ENCODE measurements at places on chromosomes 7 and 10. TPM values are rescaled to one million over a fixed set of nuclear protein-coding genes. Genes with fewer than 3 reads are reported as not detected.

STAG3 gene
- 2.0 TPM for total RNA-seq

FOXP2 gene
- total RNA-seq, result 21.1 TPM

ZDHHC4 gene
- total RNA-seq, result 51.1 TPM

FEZF1 gene
- not detected for total RNA-seq

FGFBP3 gene
- total RNA-seq, result 1.5 TPM

BICC1 gene
- 2.5 TPM for total RNA-seq

SUN3 gene
- not detected for total RNA-seq

CCDC201 gene
- not detected for total RNA-seq

SSC4D gene
- 0.50 TPM for total RNA-seq

GJC3 gene
- not detected for total RNA-seq

NPFFR1 gene
- total RNA-seq, result 0.03 TPM

CPA2 gene
- 1.7 TPM for total RNA-seq

UCN3 gene
- total RNA-seq, result 4.5 TPM

PAXIP1 gene
- 10.9 TPM for total RNA-seq

CROT gene
- total RNA-seq, result 22.7 TPM

RAB18 gene
- total RNA-seq, result 110 TPM

CDC14C gene
- not detected for total RNA-seq

CAV1 gene
- 15.7 TPM for total RNA-seq
